ENCODE measurements at places on chromosomes 12 and 14.
A peak's percentile ranks its signal among the peaks of the same experiment; 100 is the strongest.

- DNase-seq, result no peak
Observed at GRCh38 chr12:111339321-111339938, 29.5 kb downstream of the PHETA1 start.

GRCh38 chr12:12432364-12432763 lies 75.5 kb downstream of the BORCS5 start:
- no peak for DNase-seq

DNA sequence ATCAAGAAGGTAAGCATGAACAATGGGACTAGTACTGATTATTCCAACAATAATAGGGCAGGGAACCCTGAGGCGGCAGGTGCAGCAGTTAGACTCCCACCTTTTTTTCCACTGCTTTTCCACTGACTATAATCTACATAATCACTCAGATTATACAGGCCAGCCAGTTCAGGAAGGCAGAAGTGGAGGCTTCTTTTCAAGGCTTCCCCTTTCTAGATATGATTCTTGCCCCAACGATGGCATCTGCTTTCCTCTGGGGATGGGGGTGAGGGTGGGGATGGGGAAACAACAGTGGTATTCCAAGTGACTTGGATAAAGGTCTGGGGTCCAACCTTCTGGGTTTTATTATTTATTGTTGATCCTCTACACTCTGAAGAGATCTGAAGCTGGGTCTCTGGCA lies 331 bp downstream of the NCKAP1L start:
- DNase-seq, result no peak

- peak; percentile 88 for DNase-seq
Observed at GRCh38 chr14:59483819-59484638, at the start of the genes JKAMP and L3HYPDH. Gene JKAMP, plus strand, starts transcription at chr14:59484517. Its CDS starts 73 bp downstream, at chr14:59484590. Gene L3HYPDH, minus strand, starts transcription at chr14:59484408. Its CDS starts 92 bp downstream, at chr14:59484316.

DNA sequence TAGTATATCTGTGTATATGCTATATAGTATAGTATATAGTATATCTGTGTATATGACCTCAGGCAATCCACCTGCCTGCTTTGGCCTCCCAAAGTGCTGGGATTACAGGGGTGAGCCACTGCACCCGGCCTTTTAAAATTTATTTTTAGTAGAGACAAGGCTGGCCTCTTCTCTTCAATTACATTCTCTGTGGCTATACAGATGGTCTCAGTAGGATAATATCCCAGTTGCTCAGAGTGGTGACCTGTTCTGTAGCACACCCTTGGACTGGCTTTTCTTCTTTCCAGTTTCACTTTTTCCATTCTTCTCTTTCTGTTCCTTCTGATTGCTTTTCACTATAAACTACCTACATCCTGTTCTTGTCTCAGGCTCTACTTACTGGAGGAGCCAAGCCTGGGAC lies 3.1 kb upstream of the NFATC4 start:
- DNase-seq, result no peak

GRCh38 chr14:99475660-99476059 lies 5.0 kb downstream of the SETD3 start:
- DNase-seq, result no peak

DNA sequence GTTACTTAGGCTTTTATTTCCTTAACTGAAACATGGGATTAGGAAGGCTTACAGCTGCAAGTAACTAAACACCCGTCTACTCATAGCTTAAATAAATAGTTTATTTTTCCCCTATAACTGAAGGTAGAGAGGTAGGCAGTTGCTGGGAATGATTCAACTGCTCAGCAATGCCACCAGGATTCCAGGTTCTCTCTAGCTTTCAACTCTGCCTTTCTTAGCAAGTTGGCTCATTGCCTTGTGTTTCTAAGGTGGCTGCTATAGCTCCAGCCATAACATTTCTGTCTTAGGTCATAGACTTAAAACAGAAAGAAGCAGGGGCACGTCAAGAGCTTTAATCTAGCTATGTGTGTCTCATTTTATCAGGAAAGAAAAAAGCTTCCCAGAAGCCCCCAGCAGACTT lies 103.7 kb upstream of the MDM1 start:
- no peak for DNase-seq

DNA sequence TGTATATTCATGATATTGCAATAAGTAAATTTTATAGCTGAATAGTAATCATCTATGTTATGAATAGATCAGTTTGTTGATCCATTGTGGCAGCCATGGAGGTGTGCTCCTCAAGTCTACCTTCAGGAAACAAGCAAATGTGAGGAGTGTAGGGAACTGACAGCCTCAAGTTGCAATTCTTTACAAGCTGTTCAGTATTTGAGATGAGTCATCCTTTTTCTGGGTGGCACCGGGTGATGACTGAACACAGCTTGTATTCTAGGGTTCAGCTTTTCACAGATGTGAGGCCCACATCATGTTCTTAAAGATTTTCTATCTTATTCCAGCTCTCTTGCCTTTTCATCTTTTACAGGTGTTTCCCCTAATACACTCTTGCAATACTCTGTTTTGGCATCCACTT lies 452.4 kb downstream of the KCNH5 start:
- no peak for DNase-seq

DNA sequence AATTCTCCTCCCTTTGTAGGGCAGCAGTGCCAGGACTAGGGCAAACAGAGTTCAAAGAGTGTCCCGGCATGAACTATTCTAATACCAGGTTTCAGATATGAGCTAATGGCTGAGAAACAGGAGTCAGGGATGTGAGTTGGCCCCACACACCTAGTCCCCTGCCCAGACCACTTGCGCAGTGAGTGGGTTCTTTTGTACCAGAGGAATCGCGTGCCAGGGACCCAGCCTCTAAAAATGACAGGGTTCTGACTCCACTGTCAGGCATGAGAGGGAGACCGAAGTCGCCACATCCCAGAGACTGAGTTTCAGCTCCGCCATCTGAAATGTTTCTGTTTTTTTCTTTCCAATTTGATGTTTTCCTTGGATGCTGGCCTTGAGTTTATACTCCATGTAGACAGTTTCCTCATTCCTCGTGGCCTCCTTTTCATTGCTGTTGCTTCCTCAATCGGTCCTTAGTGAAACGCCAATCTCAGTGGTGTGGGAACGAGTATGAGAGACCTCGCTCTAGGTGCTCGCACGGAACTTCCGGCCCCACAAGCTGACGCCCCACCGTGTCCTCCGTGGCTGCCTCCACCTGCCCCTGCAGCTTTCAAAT lies 31.5 kb downstream of the FBXL14 start:
- no peak for DNase-seq

- DNase-seq, result no peak
Observed at GRCh38 chr14:89237921-89238529, 179.0 kb downstream of the FOXN3 start.

DNA sequence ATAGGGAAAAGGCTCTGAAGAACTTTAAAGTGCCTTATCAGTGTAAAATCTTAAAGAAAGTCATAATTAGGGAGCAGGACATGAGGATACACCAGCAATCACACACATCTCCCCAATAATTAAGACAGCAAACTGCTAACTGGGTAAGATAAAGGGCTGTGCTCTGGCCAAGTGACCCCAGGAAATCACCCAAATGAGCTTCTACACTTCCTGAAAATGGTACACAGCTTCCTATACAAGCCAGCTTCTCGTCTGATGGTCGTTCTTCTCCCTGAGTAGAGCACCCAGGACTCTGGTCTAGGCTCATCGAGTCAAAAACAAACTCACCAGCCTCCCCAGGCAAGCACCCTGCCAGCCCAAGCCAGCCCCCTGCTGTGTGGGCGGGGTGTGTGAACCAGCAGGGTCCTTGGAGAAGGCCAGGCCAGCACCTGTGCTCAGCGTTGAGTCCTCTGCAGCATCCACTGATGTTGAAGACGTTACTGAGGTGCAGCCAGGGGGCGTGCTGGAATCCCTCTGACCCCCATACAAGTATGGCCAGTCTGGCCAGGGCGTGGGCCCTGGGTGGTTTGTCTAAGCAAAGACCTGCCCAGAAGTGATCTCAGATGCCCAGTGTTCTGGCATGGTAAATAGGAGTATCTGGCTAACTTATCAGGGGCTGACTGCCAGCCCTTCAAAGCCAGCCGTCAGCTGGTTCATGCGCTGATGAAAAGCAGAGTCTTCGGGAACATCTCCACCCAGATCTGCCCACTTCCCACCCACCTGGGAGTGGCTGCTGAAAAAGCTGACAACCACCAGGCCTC lies 41.4 kb downstream of the ACTN1 start:
- no peak for DNase-seq

DNA sequence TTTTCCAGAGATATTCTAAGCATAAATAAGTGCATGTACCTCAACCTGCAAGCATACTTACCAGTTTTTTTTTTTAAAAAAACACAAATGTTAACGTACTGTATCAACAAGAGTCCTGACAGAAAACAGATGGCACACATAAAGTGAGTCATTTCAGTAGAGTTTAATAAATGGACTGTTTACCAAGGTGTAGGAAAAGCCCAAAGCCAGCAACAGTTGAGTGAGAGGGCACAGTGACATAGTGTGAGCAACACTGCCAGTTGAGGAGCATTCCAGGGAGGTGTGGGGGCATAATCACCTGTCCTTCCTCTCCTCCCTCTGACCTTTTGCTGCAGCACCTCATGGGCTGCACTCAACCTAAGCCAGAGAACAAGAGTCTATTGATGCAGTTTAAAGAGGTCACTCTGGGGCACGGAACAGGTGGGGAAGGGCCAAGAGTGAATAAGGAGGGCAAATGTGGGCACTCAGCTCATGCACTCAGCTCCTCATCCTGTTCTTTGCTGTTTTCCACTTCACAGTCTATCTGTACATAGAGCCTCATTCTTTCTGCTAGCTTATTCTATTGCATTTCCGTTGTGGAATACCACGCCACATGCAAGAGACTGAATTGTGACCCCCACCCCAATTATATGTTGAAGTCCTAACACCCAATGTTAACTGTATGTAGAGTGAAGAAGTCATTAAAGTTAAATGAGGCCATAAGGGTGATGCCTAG lies 29.3 kb downstream of the DHRS2 start:
- DNase-seq, result no peak

DNA sequence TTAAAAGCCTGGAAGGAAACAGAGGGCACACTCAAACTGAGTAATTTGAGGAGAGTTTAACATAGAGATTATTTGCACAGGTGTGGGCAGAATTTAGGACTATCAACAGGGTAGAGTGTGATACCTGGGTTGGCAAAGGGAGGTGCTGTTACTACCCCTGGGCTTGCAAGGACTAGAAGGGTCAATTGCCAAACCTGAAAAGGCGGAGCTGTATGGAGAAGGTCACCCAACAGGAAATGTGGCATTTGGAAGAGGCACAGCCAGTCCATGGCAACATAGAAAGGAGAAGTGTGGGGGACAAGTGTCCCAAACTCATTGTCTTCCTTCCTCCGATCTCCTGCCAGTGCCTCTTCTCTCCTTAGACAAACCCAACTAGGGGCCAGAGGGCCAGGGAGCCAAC lies 21.6 kb upstream of the MED13L start:
- DNase-seq, result no peak

DNA sequence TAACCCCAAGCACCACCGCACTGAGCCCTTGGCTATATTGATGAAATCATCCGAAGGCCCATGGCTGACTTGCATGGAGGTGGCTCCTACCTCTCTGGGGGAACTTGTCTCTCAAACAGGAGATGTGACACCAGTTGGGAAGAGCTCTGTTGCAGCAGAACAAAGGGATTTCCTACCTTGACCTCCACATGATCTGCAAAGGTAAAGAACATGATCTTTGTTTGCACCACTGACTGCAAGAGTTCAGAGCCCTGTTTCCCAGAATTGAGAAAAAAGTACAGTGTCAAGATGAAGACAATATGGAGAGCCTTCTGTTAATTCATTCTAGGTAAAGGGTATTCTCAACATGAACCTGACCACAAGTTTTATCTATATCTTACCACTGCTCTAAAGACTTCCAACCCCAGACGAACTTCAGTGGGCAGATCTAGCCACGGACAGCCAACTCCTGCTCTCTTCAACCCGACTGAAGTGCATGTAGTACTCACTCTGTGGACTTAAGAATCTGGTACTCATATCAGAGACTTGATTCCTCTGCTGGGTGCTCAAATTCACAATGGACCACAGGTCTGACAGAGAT lies 32.1 kb downstream of the ZFYVE26 start:
- no peak for DNase-seq

GRCh38 chr12:83016991-83017390 lies 330.3 kb downstream of the TMTC2 start:
- peak; percentile 57 for DNase-seq

- no peak for DNase-seq
Observed at GRCh38 chr12:26152507-26153102, 27.8 kb upstream of the BHLHE41 start.

- DNase-seq, result peak; percentile 78
Observed at GRCh38 chr12:123089631-123090353, 61.1 kb downstream of the PITPNM2 start.

GRCh38 chr14:57486767-57487379 lies 6.8 kb downstream of the CCDC198 start:
- DNase-seq, result peak; percentile 52

DNA sequence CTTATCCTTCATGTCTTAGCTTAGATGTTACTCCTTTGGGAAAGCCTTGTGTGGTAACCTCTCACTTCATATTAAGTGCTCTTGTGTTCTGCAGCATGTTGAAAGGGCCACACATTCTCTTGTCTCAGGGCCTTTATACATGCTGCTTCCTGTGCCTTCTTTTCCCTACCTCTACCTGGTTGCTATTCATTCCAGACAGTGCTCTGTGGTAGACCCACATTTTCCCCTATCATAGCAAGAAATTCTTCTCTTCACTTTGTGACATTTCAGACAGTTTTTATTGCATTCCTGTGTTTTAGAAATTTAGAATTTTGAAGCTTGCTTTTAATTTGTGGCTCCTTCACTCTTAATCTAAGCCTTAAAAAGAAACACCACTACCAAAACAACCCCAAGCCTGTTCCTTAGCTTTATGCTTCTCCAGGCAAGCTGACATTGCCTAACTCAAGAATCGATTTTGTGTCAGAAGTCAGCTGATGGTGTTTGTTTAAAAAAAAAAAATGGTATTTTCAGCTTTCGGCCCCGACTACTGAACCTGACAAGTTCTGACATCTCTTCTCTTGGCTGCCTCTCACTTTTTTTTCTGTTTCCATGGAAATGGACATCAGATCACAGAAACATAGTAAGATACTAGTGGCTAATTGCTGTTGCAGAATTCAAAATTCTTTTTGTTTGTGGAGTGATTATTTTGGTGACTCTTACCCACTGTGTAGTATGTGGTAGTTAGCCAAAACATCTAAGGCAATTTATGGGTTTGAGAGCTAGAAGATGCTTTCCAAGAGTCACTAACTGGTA lies 156.3 kb downstream of the NUBPL start:
- DNase-seq, result no peak

GRCh38 chr12:69641546-69641945 lies 30.8 kb upstream of the LRRC10 start:
- no peak for DNase-seq

GRCh38 chr12:56220611-56221231 lies 1.0 kb downstream of the RNF41 start:
- DNase-seq, result no peak

- DNase-seq, result no peak
Observed at GRCh38 chr12:3772380-3772779, 19.5 kb upstream of the CRACR2A start.

GRCh38 chr14:67539116-67539515 lies 6.0 kb downstream of the PLEKHH1 start:
- DNase-seq, result peak; percentile 89

- no peak for DNase-seq
Observed at GRCh38 chr12:129328235-129328634, 475.0 kb downstream of the GLT1D1 start.

GRCh38 chr14:68734231-68734732 lies 58.6 kb downstream of the ZFP36L1 start:
- DNase-seq, result no peak

All from COLO829 (cell line).